ENCODE measurements at places on chromosomes 6 and 20.

DNA sequence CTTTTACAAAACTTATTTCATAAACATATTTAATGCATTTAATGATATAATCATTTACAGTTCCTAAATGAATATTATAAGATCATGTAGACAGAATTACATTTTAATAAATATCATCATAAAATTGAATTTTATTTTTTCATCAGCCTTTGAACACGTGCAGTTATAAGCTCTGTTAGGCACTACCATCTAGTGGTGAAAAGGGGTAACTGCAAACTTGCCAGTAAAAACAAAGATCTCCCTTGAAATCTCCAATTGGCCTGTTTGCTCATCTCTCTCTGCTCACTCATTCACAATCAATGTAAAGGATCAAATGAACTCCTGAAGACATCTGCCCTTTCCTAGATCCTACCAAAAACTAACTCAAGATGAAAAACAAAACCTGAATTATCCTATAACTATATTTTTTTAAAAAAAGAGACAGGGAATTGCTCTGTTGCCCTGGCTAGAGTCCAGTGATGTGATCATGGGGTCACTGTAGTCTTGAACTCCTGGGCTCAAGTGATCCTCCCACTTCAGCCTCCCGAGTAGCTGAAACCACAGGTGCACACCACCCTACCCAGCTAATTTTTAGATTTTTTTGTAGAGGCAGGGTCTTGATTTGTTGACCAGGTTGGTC, 31.7 kb downstream of the SAMHD1 start:
- DNase-seq: no peak

GRCh38 chr6:118724211-118724610, 72.8 kb upstream of the CEP85L start:
- no peak for DNase-seq

GRCh38 chr20:51321343-51322163, 221.0 kb downstream of the NFATC2 start:
- no peak for DNase-seq

GRCh38 chr6:38346291-38347079, 293.2 kb downstream of the BTBD9 start:
- DNase-seq: no peak

- DNase-seq: no peak
These were observed 2.2 kb downstream of the LOC128125822 start for GRCh38 chr6:63574554-63574900.

- no peak for DNase-seq
These were observed 17.8 kb upstream of the ZNF217 start for GRCh38 chr20:53611449-53611894.

DNA sequence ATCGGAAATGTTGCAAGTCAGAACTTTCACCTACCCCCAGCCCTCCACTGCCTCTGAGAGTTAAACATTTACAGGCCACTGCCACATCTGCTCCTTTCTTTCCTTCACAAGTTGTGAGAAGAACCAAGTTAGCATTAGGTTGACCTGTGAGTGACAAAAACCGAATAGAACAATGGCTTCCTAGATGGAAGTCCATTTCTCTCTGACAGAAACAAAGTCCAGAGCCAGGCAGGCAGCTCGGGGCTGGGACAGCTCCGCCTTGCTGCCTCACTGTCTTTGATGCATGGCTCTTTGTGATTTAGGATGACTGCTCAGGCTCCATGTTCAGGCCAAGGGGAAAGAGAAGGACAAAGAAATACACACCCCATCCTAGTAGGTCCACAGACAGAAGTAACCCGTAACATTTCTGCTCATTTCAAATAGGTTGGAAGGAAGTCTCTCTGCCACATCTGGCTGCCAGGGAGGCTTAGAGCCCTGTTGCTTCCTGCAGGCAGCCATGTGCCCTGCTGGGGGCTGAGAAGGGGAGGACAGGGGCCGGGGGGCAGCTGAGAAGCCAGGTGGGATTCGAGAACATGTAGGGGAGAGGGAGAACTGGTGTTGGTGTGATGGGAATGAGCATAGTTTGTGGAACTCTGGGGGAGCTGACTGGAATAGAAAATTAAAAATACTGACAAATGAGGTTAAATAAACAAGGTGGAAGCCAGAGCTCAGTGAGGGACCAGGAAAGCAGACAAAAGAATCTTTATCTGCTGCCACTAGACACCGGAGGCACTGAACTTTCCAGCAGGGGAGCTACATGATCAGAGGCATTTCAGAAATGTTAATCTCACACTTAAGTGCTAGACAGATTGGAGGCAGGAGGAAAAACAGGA, 19.5 kb upstream of the IER3 start:
- no peak for DNase-seq

DNA sequence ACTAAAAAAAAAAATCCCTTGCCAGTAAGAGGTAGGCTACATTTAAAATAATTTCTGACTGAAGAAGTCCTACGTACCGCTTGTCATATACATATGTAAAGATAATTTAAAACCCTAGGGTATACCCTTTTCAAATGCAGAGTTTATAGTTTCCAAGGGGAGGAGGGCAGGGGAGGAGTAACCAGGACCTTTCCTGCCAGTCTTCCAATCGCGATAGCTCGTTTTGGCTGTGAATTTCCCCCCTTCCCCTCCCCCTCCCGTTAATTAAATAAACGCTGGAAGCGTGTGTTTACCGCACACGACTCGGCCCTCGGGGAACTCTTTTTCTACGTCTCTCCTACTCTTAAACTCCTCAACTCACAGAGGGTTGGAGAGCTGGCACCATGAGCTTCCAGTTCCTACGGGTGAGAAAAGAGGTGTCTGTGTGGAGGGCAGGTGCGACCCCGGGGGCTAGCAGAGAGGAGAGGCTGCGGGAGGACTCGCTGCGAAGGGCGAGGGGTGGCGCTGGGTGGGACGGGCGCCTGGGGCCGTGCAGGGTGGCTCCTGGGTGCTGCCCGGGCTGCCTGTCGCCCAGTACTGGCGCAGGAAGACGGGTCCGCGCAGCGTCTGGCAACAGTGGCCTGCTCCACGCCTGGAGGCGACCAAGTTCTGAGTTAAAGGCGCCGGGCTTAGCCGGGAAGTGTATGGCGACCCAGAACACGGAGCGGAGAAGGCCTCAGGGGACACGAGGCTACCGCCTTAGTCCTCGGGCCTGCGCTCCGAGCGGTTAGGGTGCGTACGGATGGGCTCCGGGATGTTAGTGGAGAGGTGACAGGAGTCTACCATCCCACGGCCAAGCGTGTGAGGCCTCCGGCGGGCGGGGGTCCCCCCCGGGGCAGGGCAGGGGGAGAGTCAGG, 4.1 kb upstream of the TFAP2C start:
- DNase-seq: no peak

DNA sequence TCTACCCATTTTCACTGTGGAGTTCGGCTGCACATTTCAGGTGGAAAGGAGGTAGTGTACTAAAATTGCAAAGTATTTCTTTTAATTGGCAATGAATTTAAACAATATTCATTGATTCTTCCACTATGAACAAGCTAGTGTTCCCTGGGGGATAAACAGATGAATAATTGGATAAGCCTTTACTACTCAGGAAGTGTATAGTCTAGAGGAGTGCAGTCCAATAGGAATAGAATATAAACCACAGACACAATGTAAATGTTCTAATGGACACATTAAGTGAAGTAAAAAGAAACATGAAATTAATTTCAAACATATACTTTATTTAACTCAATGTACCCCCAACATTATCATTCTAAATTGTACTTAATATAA, 28.7 kb downstream of the SGK1 start:
- DNase-seq: no peak

DNA sequence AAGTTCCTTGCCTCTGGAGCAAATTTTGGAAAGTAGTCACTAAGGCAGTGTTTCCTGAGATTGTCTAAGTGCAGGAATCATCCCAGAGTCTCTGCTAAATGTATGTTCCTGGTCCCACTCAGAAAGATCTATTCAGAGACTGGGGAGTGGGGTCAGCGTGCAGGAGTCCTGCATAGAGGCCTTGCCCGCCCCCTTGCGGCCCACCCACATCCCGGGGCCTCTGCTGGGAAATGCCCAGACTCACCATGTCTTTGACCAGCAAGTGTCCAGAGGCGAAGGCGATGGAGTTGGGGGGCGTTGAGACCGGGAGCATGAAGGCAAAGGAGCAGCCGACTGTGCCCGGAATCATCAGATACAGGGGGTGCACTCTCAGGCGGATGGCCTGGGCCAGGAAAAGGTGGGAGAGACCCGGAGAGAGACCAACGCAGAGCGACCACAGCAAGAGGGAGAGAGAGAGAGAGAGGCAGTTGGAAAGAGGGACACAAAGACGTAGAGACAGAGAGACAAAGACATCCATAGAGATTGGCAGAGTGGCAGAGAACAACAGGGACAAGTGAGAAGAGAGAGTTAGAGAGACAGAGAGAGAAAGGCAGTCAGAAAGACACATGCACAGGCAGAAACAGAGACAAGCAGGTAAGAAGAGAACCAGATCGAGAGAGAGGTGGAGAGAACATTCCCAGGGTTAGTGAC, 12.9 kb upstream of the OCSTAMP start:
- no peak for DNase-seq

DNA sequence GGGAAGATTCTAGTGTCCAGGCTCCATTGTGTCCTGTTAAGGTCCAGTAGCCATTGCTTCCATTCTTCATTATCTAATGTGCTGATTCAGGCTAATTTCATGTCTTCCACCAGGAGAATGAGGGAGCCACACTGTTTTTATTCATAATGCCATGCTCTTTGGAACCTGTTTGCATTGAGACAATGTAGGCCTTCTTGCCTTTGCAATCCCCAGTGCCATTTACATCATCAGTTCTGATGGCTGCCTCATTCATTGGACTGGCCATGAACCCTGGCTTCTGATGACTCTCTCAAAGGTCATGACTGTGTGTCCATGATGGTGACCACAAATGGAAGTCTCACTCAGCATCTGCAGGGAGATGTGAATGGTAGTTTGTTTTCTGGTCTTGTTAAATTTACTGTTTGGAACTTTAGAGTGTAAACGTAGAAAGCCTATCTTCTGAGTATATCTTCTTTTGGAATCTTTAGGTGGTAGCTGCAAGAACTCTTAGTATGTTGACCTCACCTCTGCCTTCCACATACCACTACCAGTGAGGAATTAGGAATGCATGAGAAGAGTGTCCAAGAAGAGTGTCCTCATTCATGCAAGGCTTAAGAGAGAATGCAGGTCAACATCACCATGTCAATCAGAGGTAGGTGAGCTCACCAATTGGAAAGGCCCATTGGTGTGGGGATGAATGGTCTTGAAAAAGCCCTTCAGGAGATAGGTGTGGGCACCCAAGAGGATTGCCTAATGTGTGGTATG, 42.9 kb upstream of the ZFP64 start:
- DNase-seq: no peak

DNA sequence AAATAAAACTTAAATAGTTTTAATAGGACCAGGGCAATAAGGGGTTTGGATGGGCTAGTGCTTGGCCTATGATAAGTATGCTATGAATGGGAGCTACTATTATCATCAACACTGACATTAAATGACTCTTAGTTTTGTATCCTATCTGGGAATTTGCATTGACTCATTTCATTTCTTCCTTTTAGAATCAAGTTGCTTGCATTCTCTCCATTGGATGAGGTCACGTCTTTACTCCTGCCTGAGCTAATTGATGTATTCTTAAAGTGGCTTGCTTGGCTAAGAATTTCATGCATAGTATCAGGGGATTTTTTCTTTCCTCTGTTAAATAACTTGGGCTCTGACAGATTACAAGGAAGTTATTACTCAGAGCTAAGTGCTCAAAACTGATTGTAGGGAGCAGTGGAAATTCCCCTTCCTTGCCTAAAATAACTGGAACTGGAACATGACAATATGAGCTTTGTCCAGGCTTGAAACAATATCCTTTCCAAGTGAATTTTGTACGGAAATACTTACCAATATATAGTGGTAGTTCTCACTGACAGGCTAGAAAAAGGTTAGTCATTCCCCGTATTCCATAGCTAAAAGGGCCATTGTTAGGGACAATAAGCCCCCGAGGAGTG, 169.9 kb downstream of the BCAS1 start:
- no peak for DNase-seq

DNA sequence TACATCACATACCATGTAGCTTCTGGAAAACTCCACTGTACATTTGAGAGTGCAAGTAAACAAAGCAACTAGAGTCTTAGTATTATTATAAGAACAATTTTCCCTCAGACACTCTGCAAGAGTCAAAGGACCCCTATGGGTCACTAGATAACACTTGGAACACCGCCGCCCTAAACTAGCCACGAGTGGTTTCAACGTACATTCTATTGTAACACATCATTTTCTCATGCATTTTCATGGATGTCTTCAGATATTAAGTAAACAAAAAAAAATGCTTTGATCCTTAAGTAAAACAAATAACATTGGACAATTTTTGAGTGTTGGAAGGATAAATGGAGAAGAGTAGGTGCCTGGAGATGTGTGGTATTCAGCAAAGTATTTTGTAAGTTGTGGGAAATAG, 3.2 kb upstream of the RNF146 start:
- no peak for DNase-seq

DNA sequence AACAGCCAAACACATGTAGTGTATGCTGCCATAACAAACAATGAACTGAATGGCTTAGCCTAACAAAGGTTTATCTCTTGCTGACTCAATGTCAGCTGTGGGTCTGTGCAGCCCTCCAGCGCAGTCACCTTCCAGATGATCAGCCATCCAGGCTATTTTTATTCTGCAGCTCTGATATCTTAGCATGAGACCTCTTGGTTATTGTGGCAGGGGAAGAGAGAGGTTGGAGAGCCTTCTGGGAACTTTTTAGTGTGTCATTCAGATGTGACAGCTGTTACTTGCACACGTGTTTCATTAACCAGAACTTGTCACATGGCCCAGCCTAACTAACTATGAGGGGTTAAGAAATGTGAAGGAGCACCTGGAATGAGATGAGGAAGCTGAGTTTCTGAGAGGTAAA, 202.5 kb downstream of the DHX35 start:
- no peak for DNase-seq

- DNase-seq: no peak
These were observed 48.7 kb downstream of the SCGN start for GRCh38 chr6:25700761-25701160.

DNA sequence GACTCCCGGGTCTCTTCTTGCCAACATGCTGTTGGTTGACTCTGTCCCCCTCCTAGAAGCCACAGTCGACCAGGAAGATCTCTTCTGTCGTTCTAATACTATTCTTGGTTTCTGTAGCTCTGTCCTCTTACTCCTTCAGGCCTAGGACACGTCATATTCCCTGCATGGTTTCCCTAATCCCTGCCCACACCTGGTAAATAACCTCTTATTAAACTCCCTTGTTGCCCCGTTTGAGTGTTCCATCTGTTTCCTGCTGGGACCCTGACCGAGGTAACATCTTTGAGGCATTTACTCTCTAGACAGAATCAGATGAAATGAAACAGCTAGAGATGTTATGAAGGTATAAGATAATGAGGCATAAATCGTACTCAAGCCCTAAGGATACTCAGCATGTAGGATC, 68.1 kb downstream of the PLCB4 start:
- DNase-seq: no peak

Data from occipital lobe (tissue), 3 donors.